ENCODE measurements at places on chromosomes 5 and 9.

DNA sequence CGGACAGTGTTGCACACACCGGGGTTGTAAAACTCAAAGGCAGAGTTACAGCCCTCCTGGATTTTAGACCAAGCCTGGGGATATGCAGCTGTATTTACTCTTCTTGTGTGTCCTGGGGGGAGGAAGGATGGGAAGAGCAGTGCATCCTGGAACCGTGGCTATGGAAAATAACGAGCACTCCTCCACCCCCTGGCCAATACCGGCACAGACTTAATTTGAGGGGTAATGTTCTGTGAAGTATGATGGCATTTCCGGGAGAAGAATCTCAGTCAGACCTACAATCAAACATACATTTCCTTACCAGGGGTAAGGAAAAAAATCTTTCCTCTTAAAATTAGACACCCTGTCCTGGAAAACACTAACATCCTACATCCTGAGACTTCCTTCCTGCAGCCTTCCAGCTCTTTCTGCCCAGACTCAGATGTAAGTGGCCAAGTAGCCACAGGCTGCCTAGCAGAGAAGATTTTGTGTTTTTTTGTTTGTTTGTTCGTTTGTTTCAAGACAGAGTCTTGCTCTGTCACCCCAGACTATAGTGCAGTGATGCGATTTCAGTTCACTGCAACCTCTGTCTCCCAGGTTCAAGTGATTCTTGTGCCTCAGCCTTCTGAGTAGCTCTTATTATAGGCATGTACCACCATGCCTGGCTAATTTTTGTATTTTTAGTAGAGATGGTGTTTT, 11.0 kb upstream of the ERMP1 start:
- no peak for DNase-seq

DNA sequence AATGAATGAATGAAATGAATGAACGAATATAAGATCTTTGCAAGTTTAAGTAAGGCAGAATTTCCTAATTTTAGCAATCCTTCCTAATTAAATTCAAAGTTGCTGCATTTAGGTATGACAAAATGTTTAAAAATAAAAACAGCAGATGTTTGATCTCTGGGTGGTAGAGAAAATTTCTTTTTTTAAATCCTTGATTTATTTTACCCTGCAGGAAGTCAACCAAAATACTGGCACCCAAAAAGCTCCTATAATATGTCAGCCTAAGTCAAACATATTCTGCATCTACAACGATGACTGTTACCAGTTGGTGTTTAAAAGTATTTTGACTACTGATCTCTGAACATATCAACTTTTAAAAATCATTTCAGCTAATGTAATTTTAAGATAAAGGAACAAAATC, 58.4 kb downstream of the TTC39B start:
- DNase-seq = no peak

- DNase-seq = no peak
Measured at GRCh38 chr5:111016801-111017200, 54.7 kb upstream of the TSLP start.

DNA sequence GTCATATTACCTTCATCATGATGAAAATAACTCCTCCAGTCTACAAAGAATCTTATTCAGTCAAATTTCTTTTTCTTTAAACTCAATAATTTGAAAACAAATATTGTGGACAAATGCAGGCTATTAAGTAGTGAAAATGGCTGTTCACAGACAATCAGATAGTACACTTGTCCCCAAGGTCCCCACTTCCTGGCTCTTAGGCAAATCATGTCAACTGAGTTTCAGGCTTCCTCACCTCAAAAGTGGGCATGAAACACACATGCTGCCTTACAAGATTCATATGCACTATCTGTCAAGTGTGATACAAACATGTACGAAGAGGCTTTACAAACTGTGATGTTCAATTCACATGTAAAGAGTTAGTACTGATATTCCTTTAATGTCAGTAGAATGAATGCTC, 385.2 kb upstream of the SEMA6A start:
- no peak for DNase-seq

DNA sequence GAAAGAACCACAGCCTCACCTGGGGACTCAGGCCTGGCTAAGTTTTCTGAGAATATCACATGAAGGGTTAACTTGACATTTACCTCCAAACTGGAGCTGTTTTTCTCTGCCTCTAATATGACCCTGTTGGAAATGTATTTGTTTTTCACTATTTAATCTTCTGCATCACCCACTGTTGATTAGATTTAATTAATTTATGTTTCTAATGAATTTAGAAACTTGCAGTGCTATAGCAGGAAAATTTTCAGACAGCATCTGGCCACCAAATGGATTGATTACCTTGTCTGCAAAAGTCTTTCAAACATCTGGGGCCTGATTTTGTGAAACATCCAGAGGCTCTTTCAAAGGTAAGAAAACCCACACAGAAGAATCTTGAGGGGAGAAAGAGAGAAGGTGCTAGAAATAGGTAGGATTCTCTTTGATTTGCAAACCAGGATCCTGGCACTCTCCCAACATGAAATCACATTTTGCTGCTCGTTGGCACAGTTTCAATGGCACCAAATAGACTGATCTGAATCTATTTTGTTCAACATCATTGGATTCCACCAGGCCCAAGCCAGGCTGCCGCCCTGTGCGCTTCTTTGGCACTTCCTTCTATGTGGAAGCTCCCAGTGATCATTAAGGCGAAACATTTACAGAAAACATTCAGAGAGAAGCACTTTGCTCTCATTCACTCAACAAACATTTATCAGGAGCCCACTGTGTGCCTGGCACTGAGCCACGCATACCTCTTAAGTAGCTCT, 157.3 kb downstream of the PPP2R2B start:
- DNase-seq = no peak

DNA sequence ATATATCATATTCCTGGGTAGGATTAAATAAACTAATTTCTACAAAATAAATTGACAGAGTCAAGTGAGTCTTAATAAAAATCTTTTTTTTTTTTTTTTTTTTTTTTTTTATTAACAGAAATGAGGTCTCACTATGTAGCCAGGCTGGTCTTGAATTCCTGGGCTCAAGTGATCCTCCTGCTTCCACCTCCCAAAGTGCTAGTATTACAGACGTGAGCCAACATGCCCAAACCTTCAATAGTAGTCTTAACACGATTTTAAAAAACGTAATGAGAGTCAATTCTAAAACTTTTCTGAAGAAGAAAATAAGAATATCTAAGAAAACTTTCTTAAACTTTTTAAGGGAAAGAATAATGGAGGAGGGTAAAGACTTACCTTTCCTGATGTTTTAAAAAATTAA, 84.2 kb downstream of the YIPF5 start:
- no peak for DNase-seq

GRCh38 chr5:163342306-163342705, 95.1 kb upstream of the CCNG1 start:
- DNase-seq = no peak

DNA sequence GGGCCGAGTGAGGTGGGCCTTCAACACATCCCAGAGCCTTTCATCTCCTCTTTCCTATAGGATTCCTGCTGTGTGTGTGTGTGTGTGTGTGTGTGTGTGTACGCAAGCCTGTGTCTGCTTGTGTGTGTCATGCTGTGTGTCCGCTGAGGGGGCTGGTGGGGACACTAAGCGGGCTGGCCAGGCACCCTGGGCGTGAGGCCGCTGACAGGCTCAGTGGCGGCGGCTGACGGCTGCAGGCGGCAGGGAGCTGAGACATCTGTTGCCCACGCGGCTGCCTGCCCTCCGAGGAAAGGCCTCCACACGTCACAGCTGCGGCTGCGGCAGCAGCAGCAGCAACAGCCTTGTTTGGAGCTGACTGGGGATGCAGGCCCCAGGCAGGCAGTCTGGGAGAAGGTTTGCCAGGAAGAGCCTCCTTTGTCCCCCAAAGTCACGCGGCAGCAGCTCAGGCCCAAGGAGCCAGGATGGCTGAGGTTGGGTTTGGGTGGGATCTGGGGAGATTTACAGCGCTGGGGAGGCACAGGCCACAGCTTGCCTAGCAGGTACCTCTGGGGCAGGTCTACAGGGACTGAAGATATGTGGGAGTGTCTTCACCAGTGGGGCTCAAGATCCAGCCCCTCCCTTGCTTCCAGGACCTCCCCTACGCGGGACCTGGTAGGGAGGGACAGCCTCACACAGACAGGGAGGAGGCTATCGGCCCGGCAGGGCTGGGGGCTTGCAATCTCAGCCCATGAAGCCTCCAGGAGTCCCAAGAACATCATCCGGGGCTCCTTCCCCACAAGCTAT, 1.8 kb downstream of the PDLIM4 start:
- DNase-seq = peak; percentile 42

GRCh38 chr9:81613002-81613812, 76.1 kb downstream of the TLE1 start:
- DNase-seq = no peak

- no peak for DNase-seq
Measured at GRCh38 chr5:149450199-149450598, 71.1 kb upstream of the IL17B start.

- no peak for DNase-seq
Measured at GRCh38 chr9:127773272-127773671, 5.2 kb downstream of the SH2D3C start.

DNA sequence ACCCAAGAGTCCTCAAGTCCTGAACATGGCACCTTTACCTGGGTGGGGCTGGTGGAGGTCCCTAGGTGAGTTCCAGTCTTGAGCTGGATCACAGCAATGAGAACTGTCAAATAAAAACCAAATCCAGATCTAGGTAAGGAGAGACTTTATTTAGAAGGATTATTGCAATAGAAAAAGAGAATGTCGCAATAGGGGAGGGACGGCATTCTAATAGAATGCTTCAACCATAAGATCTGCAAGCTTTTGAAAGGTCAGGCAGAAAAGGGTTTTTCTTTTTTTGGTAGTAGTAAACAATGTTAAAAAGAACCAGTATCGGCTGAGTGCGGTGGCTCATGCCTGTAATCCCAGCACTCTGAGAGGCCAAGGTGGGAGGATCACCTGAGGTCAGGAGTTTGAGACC, 5.2 kb upstream of the GCNT1 start:
- no peak for DNase-seq

DNA sequence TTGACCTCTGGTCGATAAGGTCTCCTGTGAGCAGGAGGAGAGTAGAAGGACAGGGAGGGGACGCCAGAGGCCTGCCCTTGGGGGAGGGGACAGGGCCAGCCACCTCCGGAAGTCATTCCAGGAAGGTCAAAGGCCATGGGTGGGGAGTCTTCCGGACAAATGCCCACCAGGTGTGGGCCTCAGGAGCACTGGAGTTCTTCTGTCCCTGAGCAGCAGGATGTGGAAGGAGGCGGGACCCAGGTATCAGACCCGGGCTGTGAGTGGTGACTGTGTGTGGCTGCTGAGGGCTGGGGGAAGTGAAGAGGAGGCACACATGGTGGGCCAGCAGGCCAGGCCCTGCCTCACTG, 13.9 kb downstream of the FGF18 start:
- no peak for DNase-seq

- DNase-seq = no peak
Measured at GRCh38 chr5:166768536-166768935, 1522.9 kb upstream of the WWC1 start.

DNA sequence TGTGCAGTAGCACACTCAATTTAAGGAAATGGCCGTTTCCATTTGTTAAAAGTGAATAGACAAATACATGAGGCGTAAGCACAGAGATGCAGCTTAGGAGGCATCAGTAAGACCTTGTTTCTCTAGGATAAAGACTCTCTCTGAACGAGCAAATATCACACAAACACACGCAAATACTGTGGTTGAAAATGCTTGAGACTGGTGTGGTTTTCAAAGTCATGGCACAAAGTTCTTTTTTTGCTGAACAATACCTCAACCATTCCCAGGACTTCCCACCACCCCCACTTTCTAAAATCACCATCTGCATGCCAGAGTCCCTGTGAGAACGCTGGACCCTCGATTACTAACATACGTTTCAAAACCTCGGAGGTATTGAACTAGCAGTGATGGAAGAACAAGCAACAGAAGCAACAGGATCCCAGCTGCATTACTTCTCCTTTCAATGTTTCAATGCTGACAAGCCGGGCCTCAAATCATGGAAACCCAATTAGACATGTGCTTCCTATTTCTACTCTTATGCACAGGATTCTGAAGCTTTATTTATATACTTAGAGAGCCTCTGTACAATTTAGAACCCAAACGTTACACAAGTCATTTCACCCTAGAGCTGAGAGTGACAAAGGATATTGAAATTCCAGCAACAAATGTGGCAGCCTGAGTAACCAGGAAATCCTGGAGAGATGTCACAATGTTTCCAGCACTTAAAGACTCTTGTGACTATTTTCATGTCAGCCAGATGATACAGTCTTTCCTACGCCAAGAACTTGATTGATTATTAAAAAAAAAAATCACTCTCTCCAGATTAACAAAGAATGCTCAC, 63.9 kb downstream of the CDC14B start:
- no peak for DNase-seq

DNA sequence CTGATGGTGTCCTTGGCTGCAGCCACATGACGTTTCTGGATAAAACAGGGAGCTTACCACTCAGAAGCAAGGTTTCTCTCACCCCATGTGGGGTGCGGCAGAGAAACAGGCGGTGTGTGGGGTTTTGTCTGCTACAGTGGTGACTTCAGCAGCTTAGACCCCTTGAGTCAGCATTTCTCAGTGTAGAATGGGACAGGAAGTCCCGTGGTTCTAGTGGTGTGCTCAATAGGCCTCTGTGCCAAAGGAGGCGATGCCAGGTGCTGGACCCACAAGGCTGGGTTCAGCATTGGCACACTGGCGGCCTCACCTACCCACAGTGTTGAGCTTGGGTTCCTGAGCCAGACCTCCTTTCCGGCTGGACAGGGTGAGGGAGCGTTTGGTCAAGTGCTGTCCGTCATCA, 125.2 kb upstream of the SMIM23 start:
- no peak for DNase-seq

DNA sequence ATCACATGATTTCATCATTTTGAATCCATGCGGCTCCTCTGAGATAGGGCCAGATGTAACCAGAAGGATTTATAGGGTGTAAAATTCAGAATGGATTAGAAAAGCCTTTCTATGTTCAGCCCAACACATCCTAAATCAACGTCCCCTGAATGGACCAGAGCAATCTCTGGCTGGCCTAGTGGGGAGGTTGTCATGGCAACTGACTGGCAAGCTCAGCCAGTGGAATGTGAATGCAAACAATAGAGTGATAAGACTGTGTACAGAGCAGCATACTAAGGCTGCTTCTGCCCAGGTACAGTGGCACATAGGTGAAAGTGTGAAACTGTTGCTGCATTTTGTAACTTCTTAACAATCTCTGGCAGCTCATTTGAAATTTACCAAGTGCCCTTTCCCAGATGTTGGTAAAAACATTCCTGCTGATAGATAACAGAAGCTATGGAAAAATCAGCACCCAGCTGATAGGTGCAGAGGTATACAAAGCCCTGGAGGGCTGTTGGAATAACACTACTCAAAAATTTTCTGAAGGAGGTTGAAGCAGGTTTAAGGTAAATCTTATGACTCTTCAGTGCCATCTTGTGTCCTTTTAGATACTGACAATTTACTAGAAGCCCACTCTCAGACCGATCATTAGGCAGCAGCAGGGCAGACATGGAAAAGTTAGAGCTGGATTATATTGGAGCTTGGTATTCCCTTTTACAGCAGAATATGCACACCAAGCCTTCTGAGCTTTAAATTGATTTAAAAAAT, 267.2 kb downstream of the RAB3C start:
- no peak for DNase-seq
